ENCODE measurements at places on chromosomes 6 and 20. TPM values are rescaled to one million over a fixed set of nuclear protein-coding genes. Genes with fewer than 3 reads are reported as not detected.

The CDH4 gene
- total RNA-seq: 12.4 TPM

The CYP24A1 gene
- total RNA-seq: not detected

The C6orf15 gene
- 0.13 TPM for total RNA-seq

The SLC17A4 gene
- total RNA-seq: not detected

The DEFB124 gene
- total RNA-seq: not detected
